HS-5 (cell line): ENCODE measurements at places on chromosomes 13 and 19.
A peak's percentile ranks its signal among the peaks of the same experiment; 100 is the strongest.

- no peak for DNase-seq
Observed at GRCh38 chr13:67445436-67445835, 215.3 kb upstream of the PCDH9 start.

GRCh38 chr19:38970664-38971532 lies 4.6 kb downstream of the FBXO17 start:
- no peak for DNase-seq

DNA sequence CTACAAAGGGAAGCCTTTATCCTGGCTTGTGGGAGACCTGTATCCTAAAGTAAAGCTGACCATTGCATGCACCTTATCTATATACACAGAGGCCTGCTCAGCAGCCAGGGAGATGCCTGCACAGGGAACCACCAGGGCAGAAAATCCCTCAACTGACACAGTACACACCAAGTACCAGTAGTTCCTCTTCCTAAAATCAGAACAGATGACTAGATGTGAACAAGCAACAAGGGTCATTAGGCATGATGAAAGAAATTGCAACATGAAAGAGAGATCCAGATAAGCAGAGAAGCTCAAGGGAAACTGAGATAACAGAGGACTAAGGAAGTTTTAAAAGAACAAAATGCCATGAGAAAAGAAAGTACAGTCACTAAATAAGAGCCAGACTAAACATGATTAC lies 39.7 kb upstream of the SLC7A9 start:
- no peak for DNase-seq

GRCh38 chr19:29397748-29398147 lies 128.0 kb upstream of the VSTM2B start:
- no peak for DNase-seq

- DNase-seq: no peak
Observed at GRCh38 chr19:35644987-35645679, 3.0 kb upstream of the COX6B1 start.

DNA sequence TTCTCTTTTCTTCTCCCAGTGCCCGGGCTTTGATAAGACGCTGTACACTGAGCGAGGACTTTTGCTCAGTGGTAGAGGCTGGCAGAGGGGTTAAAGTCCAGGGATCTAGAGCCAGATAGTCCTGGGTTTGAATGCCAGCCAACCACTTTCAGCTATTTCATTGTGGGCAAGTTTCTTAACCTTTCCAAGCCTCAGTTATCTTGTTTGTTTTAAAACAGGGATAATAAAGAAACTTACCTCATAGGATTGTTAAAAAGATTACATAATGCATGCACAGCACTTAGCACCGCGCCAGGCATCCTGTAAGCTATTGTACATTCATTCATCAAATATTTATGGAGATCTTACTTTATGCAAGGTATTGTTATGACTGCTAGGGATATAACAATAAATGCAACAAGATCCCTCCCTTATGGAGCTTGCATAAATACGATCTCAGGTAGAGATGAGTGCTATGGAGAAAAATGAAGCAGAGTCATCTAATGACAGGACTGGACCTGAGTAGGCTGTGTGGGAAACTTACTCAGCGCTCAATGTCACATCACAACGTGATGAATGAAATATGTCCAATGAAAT lies 70.8 kb downstream of the LNX2 start:
- DNase-seq: no peak

DNA sequence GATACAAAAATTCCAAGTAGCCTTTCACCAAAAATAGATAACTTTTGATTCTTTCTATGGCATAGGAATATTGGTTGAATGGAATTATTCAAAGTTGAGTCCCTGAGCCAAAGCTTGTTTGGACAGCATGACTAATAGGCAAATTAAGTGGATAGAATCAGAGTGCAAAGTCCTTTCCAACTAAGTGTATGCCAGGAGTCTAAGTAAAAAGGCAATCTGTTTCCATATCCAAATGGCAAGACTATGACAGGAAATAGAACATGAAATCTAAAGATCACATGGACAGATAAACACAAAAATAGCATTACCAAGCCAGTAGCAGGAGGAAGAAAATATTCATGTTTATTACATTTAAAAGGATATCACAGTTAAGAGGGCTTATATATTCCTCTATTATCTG lies 804.6 kb downstream of the SLITRK6 start:
- no peak for DNase-seq

GRCh38 chr19:36113894-36114720 lies 568 bp downstream of the POLR2I start:
- no peak for DNase-seq

DNA sequence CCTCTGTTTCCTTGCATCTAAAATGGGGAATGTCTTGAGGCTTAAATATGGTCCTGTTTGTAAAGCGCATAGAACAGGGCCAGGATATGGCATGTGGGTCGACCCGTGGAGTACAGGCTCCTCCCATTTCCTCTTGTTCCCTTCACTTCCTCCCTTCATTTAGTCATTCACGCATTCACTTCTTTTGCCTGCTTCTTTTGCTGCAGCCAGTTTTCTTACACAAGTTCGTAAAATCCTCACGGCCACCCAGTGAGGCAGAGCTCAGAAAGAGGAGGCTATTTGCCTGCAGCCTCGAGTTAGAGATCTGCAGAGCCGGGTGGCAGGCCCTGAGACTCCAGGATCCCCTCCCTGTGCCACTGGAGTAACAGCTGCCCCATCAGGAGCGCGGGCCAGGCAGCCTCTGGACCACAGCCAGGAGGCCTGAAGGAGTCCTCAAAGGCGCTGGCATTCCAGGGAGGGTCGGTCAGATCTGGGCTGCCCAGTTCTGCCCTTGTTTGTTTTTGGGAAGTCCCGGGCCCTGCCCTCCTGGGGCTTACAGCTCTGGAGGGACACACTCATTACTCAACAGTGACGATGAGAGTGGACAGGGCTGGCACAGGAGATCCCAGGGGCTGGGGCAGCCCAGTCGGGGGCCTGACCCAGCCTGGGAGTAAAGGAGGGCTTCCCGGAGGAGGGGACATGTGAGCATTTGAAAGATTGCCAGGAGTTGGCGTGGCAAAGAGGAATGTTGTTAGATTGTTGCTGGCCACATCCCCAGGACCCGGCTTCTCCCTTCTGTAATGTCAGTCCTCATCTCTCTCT lies 4.6 kb downstream of the PPP5C start:
- no peak for DNase-seq

DNA sequence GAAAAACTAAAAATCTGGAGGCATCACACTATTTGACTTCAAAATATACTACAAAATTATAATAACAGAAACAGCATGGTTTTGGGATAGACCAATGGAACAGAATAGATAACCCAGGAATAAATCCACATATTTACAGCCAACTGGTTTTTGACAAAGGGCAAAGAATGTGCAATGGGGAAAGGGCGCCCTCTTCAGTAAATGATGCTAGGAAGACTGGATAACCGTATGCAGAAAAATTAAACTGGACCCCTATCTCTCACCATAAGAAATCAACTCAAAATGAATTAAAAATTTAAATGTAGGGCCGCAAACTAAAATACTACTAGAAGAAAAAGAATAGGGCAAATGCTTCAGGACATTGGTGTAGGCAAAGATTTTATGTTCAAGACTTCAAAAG lies 440.5 kb upstream of the SGCG start:
- no peak for DNase-seq

DNA sequence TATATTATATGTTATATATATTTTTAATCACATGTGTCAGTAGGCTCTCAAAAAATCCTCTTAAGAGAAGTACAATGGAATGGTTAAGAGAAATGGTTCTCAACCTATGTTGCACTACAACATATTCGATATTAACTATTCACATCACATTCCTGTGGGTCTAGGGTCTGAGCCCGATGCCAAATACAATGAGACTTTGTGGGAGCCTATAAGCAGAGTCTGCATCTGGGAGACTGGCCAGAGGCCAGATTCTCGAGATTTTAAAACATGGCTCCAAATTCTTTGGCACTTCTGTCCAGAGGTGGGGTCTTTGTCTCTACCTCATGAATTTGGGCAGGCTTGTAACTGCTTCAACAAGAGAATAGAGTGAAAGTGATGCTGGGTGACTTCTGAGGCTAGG lies 79.4 kb upstream of the NBEA start:
- no peak for DNase-seq

- DNase-seq: no peak
Observed at GRCh38 chr19:43465468-43466120, at the start of gene LYPD3. TSS of gene LYPD3 (minus strand) at chr19:43465608. CDS start at chr19:43465571, 37 bp downstream.

DNA sequence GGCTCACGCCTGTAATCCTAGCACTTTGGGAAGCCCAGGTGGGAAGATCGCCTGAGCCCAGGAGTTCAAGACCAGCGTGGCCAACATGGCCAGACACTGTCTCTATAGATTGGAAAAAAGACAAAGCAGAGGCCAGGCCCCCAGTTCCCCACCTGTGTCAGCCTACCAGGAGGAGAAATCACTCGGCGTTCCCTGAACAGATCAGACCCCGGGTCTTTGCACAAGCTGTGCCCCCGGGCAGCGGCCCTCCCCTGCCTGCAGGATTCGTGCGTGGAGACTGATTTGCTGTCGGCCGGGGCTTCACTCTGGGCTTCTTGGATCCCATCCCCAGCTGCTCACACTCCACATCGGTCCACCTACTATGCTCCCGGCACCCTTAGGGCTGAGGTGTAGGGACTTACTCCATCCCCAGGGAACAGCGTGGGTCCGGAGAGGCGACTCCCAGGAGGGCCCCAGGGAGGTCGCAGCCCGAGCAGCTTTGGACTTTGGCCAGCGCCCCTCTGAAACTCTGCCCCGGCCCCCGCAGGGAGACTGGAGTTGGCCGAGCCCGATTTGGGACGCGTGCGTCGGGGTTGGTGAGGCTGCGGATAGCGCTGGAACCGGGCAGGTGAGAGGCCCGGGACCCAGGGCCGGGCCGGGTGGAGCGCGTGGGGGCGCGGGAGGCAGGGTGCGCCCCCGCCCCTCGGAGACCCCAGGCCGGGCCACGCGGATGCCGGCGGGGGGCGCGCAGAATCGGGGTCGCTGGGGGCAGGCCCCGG lies 515 bp upstream of the EFNA2 start:
- DNase-seq: no peak

DNA sequence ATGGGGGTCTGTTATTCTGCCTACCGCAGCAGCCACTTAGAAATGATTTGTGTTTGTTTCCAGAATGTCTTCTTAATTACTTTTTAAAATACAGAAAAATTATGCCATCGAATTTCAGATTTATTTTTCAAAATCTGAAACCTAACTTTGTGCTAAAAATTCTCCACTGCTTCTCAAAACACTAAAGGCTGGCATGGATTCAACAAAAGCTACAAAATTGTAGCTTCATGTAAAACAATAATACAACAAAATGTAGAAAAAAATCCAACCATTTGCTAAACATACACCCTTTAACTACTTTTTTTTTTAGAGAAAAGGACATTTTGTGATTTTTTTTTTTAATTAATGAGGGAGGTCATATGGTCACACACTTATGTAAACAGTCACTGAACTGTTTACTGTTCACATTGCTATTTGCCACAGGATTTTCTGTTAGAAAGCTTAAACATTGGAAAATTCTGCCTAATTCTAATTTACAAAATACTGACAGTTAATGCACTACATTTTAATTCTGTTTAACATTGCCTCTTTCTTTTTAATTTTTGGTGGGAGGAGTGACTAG lies 606.6 kb downstream of the DCT start:
- DNase-seq: no peak

- no peak for DNase-seq
Observed at GRCh38 chr19:14096272-14096992, 5.9 kb upstream of the SAMD1 start.

- DNase-seq: no peak
Observed at GRCh38 chr13:110536006-110536693, 25.4 kb downstream of the RAB20 start.

GRCh38 chr19:2767688-2768087 lies 15.4 kb downstream of the SGTA start:
- no peak for DNase-seq

DNA sequence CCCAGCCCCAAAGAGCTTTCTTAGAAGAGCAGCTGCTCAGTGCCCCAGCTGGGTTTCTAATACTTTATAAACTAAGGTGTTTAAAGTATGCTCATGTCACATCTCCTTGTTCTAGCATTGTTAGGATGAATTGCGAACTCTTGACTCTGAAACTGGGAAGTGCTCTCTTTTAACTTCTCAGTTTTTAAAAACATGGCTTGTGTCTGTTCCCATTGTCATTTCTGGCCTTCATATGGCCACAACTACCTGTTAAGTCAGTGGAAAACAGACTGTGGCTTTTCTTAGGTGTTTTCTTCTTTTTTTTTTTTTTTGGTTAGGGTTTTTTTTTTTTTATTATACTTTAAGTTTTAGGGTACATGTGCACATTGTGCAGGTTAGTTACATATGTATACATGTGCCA lies 164.7 kb downstream of the KCNRG start:
- DNase-seq: no peak

DNA sequence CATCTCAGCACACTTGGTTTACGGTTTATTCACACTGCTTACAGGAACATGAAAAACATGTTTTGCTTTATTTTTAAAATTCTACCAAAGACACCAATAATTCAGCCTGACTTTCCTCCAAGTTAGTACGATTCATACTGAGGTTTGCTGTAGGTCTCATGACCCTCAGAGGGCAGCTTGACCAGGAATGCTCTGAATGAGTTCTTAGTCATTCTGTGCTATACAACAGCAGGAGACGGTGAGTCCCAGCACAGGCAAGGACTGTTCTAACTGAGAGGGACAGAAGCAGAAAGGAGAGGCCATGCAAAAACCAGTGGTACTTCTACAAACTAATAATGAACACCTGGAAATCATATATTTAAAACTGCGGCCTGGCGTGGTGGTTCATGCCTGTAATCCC lies 6.4 kb downstream of the GRTP1 start:
- DNase-seq: peak; percentile 11

DNA sequence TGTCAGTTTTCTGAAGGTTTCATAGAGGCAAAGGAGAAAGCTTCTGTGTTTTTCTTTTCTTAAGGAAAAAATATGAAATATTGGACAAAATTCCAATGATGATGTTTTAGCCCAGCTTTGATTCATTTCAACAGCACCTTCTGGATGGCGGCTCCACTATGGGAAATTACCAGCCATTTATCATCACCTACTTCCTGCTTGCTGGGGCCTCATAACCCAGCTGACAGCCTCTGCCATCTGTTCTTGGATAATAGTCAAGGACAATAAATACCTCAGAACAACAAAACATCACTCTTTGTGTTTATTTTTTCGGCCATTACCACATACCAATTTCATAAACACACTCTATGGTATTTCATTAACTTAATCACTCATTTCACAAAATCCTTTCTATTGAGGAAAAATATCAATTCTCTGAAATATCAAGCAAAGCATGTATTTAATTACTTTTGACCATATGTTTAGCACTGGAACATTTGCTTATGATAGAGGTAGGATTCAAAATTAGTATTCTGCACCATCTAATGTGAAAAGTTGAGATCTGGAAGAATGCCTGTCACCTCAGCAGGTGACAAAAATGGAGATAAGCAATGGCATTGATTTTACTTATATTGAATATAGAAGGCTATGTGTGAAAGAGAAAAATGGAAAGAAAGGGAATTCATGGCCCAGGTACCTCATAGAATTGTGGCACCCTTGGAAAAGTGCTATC lies 629.7 kb downstream of the LIG4 start:
- no peak for DNase-seq

- DNase-seq: no peak
Observed at GRCh38 chr13:21427741-21428140, 31.4 kb downstream of the ZDHHC20 start.

DNA sequence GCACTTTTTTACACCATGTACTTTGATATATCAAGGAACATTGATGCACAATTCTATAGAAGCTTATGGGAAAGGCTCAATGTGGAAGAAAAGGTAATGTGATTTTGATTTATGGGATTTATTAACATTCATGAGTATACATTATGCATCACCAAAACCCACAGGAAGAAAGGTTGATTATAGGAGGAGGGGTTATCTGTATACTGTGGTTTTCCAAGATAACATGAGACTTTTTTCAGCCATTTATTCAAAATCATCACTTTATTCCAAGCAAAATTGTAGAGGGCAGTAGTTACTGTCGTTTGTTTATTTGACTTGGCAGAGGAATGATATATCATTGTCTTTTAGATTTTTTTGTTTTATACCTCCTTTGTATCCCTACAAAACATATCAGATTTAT lies 54.9 kb downstream of the WDFY2 start:
- no peak for DNase-seq
